Breast epithelium (tissue), 4 donors: ENCODE measurements at places on chromosomes 3 and 15. TPM values are rescaled to one million over a fixed set of nuclear protein-coding genes. Genes with fewer than 3 reads are reported as not detected.

The OGG1 gene
- 33.4 TPM for total RNA-seq

The DGKG gene
- total RNA-seq, result 0.59 TPM

The PBRM1 gene
- 81.0 TPM for total RNA-seq

The CCDC39 gene
- 0.33 TPM for total RNA-seq

The CHL1 gene
- total RNA-seq, result 34.8 TPM

The ALPK3 gene
- total RNA-seq, result 3.4 TPM

The SCN11A gene
- total RNA-seq, result 0.33 TPM

The MESP1 gene
- total RNA-seq, result 6.2 TPM

GRCh38 chr15:82044373-82045178, 1.2 kb downstream of the MEX3B start:
- DNase-seq, result peak; percentile 23

GRCh38 chr15:70376929-70377691, 279.4 kb upstream of the TLE3 start:
- peak; percentile 35 for DNase-seq

DNA sequence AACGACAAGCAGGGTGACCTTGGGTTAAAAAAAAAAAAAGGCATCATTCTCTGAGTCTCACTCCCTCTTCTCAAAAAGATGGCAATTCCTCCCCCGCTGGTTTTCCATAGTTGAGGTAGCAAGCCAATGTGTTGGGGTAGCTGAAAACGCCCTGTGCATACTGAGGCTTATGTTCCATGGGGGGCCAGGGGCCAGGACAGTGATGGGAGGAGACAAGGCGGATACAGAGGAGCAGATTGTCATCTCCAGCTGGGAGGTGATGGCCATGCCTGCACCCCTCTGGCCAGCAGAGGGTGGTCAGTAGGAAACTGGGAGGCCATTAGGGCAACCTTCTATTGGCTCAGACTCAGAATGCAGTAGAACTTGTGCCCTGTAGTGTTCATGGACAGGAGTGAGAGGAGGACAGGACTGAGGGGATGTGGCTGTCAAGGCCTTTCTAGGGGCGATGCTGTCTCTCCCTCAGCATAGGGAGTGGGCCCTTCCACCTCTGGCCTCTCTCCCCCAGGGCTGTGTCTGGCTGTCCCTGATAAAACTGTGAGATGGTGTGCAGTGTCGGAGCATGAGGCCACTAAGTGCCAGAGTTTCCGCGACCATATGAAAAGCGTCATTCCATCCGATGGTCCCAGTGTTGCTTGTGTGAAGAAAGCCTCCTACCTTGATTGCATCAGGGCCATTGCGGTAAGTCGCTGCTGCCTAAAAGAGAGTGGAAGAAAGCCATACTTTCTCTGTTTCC, 1.9 kb downstream of the TF start:
- no peak for DNase-seq

DNA sequence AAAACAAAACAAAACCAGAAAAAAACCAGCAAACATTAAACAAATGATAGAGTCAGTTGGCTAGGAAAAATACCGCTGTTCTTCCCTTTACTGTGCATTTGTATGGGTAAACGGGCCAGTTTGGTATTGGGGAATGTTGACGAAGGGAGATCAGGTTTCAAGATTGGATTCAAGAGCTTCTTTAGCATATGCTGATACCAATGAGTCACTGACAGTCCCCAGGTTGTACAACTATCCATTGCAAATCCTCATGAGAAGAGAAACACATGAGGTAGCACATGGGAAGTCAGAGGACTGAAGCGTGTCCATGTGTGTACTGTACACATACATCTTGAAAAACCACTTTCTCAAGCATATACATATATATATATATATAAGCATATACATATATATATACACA, 25.6 kb downstream of the TIGIT start:
- no peak for DNase-seq

GRCh38 chr3:90018779-90019178, 911.4 kb downstream of the EPHA3 start:
- DNase-seq, result no peak

GRCh38 chr15:64694816-64695215, 80.6 kb downstream of the RBPMS2 start:
- no peak for DNase-seq

GRCh38 chr3:4978966-4979427, 240 bp upstream of the BHLHE40 start:
- DNase-seq, result peak; percentile 96

DNA sequence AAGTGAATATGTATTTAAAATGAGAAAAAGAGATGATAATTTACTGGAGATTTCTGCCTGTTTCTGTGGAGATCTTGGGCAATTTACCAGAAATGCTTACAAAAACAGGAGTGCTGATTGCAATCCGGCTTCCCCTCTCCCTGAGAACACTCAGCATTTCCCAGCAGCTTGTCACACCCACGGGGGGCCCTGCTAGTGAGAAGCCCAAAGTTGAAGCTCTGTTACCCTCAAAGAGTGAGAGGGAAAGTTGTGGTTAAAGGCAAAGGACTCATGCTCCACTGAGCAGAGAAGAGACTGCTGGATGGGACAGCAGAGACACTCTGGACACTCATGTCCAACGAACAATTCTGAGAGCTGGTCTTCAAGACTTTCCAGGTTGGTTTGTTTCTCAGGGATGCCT, 2.9 kb downstream of the MCTP2 start:
- no peak for DNase-seq

- DNase-seq, result no peak
These were observed 330.8 kb upstream of the DPH6 start for GRCh38 chr15:35876762-35877161.

DNA sequence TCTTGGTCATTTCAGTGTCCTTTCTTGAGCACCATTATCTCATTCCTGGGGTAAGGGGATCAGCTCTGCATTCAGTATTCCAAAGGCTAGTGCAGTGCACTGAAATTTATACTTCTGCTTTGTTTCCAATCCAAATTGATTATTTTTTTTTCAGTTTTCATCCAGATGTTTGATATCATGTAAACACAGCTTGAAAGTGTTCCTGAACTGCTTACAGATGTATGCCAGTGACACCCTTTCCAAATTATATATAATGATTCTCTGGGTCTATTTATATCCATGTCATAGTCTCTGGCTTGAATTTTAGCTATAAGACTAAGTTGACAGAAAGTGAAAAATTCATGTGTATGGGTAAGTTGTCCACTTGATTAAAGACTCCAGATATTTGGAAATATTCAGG, 11.8 kb upstream of the TNFAIP8L3 start:
- DNase-seq, result no peak

GRCh38 chr15:64521726-64522164, 61.4 kb downstream of the ZNF609 start:
- DNase-seq, result no peak

- DNase-seq, result peak; percentile 45
These were observed 27.1 kb upstream of the TPRG1 start for GRCh38 chr3:189144645-189145044.

DNA sequence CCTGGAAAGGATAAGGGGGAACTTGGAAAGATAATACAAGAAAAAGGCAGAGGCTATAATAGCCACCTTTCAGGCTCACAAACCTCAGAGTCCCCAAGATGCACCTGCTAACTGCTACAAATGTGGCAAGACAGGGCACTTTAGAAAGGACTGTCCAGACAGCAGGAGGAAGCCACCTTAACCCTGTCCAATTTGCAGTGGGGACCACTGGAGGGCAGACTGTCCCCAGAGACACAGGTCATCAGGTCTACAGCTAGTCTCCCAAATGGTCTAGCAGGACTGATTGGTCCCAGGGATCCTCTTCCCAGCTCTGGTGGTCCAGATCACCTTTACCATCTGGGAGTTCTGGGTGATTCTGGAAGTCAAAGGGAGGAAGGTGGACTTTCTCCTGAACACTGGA, 882.5 kb upstream of the GBE1 start:
- DNase-seq, result no peak

DNA sequence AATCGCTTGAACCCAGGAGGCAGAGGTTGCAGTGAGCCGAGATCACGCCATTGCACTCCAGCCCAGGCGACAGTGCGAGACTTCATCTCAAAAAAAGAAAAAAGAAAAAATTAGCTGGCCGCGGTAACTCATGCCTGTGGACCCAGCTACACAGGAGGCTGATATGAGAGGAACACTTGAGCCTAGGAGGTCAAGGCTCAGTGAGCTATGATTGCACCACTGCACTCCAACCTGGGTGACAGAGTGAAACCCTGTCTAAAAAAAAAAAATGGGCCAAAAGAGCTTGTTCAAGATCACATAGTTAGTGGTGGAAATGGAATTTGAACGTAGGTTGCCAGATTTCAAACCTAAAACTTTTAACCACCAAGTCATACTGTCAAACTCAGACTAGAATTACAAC, 46.2 kb upstream of the PPP4R2 start:
- no peak for DNase-seq

DNA sequence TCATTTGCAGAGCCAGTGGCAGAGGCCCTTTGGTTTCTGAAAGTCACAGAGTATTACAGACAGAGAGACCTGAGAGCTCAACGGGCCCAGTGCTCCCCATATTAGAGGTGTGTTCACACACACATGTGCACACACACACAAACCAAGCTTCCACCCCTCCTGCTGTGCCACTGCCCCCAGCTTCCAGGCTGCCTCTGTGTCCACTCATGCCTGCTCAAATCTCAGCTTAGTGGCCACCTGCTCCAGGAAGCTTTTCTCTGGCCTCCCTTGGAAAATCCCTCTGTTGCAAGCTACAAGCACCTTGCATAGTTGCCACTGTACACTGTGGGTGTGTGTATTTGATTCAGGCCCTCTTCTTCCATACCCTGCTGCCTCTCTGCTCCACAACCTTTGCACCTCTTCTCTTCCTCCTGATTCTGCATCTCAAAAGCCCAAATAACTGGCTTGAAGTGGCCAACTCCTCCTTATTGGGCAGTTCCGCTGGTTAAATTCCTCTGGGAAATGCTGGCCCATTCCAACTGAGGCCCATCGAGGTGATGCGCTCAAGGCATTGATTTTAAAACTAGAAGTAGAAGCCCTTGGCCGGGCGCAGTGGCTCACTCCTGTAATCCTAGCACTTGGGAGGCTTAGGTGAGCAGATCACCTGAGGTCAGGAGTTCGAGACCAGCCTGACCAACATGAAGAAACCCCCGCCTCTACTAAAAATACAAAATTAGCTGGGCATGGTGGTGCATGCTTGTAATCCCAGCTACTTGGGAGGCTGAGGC, 23.0 kb downstream of the MESD start:
- no peak for DNase-seq

- DNase-seq, result no peak
These were observed 1.7 kb upstream of the LMLN start for GRCh38 chr3:197958346-197958745.

- no peak for DNase-seq
These were observed 24.8 kb downstream of the ATP10A start for GRCh38 chr15:25838191-25838870.

- no peak for DNase-seq
These were observed 200.9 kb downstream of the ATP8B4 start for GRCh38 chr15:49918121-49918520.

- DNase-seq, result no peak
These were observed 48.1 kb downstream of the IQSEC1 start for GRCh38 chr3:13025090-13025489.

GRCh38 chr15:99087405-99087943, 17.4 kb upstream of the SYNM start:
- DNase-seq, result no peak

DNA sequence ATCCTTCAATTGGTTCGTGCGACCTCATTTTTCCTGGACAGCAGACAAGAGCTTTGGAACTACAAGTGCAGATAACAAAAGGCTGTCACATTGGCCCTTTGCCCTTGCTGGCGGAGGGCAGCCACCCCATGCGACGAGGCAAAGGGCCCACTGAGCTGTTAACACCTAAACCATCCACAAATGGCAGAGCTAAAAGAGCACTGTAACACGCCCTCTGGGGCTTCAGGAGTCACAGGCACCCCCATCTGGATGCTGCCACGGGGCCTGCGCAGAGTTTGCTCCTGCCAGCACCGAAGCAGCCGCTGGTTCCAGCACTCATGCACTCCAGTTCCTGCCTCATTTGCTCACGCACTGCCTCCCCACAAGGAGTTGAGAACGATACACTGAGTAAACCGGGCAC, 524.9 kb downstream of the ZNF385D start:
- DNase-seq, result no peak

DNA sequence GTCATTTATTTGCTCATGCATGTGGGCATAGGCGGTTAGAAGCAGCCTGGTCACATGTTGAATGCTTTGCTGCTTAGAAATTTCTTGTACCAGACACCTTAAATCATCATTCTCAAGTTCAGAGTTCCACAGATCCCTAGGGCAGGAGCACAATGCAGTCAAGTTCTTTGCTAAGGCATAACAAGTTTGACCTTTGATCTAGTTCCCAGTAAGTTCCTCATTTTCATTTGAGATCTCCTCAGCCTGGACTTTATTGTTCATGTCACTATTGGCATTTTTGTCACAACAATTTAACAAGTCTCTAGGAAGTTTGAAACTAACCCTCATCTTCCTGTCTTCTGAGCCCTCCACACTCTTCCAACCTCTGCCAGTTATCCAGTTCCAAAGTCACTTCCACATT, 22.8 kb downstream of the HGD start:
- no peak for DNase-seq

GRCh38 chr15:89362203-89363101, 27.8 kb upstream of the POLG start:
- no peak for DNase-seq
